SW 1271 (cell line): ENCODE measurements at places on chromosomes 6 and 20.
A peak's percentile ranks its signal among the peaks of the same experiment; 100 is the strongest.

DNA sequence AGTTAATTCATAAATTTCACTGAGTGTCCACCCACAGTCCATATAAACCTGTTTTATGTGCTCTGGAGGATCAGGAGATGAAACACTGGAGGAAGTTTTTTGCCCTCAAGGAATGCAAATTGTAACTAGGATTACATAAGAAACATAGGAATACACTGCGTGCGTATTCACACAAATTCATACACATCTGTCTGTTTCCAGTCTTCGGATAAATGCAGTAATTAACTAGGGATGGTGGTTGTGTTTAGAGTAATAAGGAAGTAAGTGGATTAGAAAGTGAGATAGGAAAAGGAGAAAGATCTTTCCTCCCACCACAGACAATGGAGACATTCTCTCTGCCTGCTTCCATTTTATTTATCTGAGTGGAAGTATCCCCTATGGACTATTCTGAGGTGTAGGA, 35.7 kb upstream of the POPDC3 start:
- DNase-seq, result no peak

GRCh38 chr20:44730441-44730840, 15.2 kb upstream of the KCNK15 start:
- DNase-seq, result peak; percentile 88

GRCh38 chr6:36969988-36970891, 15.7 kb downstream of the PI16 start:
- DNase-seq, result no peak

GRCh38 chr6:53887316-53887715, 92.5 kb downstream of the LRRC1 start:
- DNase-seq, result no peak

- no peak for DNase-seq
These were observed 168.4 kb upstream of the AHI1 start for GRCh38 chr6:135665935-135666334.

GRCh38 chr6:109791301-109791700, 100.2 kb downstream of the FIG4 start:
- DNase-seq, result no peak

- no peak for DNase-seq
These were observed 229.0 kb downstream of the ZMYND8 start for GRCh38 chr20:47127546-47127945.

- no peak for DNase-seq
These were observed 21.7 kb upstream of the RANBP9 start for GRCh38 chr6:13733178-13733887.

DNA sequence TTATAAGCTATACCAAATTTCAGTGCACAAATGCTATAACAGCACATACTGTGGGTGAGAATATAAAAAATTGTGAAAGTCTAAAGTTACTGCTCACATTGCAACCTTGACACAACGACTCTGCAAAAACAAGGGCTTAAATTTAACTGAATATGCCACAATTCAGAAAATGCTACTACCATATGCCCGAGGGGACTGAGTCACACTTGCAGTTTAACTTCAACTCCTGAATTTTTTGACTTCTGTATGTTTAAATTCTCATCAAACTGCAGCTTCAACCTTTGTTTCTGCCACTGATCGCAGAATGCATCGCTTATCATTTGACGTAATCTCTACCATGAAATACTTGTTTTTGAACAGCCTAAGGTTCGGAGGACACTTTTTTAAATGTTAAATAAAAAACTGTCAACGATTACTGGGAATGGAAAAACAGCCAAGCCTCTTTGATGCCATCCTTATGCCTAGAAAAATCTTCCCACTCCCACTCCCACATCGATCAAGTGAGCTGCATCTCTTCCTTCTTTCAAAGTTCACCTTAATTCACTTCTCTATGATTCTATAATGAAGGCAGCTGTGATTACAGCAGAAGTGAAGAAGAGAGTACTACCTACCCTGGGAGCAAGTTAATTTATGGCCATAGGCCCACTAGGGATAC, 136.5 kb downstream of the ATXN1 start:
- DNase-seq, result no peak

- DNase-seq, result no peak
These were observed 7.6 kb downstream of the NKAIN4 start for GRCh38 chr20:63246490-63247288.

DNA sequence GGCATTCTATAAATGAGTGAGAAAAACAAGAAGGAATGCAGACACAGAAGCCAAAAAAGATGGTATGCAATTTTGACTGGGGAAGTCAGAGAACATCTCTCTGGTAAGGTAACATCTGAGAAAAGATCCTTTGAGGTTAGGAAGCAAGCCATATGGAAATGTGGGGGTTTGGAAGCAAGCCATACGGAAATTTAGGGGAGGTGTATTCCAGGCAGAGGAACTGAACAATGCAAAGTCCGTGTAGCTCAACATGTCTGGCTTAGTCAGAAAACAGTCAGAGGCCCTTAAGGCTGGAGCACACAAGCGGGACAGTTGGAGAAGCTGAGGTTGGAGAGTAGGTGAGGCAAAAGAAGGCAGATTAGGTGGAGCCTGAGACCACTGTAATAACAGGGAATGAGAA, 35.3 kb downstream of the RALGAPA2 start:
- no peak for DNase-seq
